ENCODE measurements at places on chromosomes 5 and 9.
A peak's percentile ranks its signal among the peaks of the same experiment; 100 is the strongest.

- no peak for DNase-seq
These were observed 86.0 kb downstream of the KDM4C start for GRCh38 chr9:6843742-6844141.

GRCh38 chr9:8677741-8678140 lies 878.2 kb upstream of the DMAC1 start:
- DNase-seq = no peak

DNA sequence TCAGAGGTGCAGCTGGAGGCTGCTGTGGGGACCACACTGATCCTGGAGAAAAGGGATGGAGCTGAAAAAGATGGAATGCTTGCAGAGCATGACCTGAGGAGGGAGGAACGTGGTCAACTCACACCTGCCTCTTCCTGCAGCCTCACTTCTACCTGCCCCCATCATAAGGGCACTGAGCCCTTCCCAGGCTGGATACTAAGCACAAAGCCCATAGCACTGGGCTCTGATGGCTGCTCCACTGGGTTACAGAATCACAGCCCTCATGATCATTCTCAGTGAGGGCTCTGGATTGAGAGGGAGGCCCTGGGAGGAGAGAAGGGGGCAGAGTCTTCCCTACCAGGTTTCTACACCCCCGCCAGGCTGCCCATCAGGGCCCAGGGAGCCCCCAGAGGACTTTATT lies 5.9 kb upstream of the SLC6A7 start:
- no peak for DNase-seq

- no peak for DNase-seq
These were observed 105.1 kb upstream of the CTSL start for GRCh38 chr9:87620731-87621322.

DNA sequence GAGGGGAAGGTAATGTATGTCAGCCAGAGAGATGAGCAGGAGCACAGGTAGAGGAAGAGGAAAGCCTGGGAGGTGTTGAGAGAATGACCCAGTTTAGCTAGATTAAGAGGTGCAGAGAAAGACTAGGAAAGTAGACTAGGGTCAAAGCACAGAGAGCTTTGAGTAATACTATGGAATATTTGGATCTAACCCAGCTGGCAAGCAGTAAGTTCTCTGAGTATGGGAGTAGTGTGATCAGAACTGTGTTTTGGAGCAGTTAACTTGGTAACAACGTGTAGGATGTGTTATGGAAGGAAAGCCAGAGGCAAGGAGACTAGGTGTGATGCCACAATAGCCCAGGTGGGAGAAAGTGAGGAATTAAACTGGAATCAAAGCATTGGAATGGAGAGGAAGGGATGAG lies 84.9 kb upstream of the PTGER4 start:
- DNase-seq = no peak

DNA sequence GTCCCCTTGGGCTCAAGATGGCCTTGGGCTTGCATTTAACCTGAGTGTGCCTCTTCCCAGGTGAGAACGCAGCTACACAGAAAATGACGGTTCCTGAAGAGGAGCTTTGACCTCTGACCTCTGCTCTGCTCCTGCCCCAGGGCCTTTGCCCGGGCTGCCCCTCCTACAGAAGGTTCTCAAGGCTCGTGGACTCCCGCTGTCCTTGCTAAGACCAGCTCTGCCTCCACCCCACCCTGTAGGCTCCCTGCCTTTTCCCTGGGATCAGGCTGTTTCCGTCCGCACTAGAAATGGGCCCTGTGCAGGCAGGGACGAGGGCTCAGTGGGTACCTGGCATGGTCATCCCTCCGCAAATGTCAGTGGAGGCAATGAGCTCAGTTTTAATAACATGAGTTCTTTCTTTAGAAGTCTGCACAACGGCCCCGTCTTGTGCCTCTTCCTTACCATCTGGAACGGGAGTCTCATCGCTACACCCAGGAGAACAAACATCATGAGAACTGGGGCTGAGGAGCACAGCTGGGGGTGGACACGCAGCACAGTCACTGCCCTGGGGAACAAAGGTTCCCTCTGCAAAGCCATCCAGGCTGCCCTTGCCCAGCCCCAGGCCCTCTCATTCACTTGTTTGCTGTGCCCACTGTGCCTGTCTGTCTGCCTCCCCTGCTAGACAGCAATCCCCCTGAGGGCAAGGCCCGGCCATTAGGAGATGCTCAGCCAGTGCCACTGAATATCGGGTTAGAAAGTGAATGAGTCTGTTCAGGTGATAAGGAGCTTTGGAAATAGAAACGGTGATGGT lies 26.7 kb upstream of the LPCAT1 start:
- no peak for DNase-seq

DNA sequence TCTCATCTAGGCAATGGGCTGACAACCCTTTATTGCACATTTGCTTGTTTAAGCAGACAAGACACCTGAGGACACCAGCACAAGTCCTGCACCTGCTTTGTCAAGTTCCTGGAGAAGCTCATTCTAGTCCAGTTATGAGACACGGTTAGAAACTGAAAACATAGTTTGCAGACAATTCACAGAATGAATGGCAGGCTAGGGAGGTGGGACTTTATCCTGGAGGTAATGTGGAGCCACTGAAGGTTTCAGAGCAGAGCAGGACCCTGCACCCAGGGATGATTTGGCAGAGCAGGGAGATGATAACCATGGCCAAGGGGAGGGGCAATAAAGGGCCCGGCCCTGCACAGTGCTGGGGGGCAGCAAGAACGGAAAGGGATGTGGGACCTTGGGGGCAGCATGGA lies 50.7 kb upstream of the SLC25A51 start:
- no peak for DNase-seq

GRCh38 chr5:77491783-77492652 lies at the start of gene WDR41:
Gene WDR41 (minus strand): TSS chr5:77492316. CDS start chr5:77492220, 96 bp downstream.
- DNase-seq = peak; percentile 77

- DNase-seq = no peak
These were observed 26.6 kb downstream of the DPYSL3 start for GRCh38 chr5:147483188-147483790.

DNA sequence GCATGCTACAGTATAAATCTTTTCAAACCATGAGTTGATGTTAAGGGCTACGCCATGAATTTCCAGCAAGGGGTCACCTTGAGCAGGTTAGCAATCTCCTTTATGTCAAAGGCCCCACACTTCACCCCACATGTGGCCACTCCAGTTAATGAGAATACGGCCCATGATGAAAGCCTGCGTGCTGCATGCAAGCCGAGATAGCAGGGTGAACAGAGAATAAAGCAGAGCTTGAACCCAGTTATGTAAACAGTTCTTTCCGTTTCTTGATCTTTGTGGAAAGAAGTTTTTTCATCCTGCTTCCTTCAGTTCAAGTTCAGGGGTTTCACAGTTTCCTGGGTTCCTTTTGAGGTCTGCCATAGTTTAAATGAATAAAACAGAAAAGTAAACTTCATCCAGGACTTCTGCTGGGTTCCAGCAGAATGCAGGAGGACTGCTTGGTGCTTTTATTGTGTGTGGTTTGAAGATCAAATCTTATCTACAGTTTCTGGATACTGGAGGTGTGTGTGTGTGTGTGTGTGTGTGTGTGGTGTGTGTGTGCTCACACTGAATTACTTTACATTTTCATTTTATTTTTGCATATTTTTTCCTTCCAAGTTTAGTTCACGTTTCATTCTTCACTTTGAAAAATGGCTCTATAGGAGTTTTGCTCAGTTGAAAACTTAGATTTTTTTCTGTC lies 87.1 kb downstream of the HMHB1 start:
- no peak for DNase-seq

DNA sequence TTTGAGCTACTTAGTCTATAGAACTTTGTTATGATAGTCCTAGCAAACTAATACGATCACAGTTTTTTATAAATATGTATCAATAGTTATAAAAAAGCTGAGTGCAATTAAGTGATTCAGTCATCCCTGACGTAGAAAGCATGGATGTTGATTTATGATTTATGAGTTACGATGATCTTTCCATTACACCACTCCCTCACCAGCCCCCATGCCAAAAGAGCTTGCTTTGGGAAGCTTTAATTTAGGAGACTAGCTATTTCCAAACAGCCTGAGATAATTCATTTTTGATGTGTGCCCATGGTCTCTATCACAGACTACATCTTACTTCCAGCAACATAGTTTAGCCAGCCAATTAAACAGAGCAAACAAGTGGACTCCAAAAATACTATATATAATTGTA lies 256.8 kb downstream of the GABRG2 start:
- no peak for DNase-seq

DNA sequence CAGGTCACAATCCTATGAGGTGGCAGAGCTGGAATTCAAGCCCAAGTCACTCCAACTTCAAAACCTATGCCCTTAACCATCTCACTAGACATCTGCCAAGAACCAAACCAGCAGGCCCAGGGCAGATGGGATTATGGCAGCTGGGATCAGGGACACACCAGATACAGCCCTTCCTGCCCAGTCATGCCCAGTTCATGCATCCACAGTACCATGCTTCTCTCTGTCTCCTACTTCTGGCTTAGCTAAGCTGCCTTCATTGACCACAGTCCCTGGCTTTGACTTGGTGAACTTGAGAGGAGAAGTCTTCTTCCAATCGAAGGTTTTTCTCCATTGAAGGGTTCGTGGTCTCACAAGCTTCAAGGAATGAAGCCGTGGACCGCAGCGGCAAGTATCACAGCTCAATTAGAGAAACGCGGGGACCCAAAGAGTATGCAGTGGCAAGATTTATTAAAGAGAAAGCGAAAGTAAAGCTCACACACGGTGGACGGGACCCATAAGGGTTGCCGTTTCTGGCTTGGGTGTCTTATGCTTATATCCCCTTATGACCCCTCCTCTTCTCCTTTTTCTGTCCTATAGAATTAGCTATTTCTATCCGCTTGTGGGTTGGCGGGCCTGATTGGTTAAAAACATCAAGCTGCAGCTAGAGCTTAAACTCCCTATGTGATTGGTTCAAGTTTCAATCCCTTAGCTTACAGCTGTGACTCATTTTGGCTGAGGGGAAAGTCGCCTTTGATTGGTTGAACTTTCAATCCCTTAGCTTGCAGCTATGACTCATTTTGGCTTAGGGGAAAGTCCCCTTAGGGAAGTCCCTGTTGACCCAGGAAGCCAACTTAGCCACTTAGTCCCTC lies 101.2 kb downstream of the TRIM36 start:
- no peak for DNase-seq

GRCh38 chr5:117892360-117892759 lies 1096.0 kb downstream of the DTWD2 start:
- no peak for DNase-seq

DNA sequence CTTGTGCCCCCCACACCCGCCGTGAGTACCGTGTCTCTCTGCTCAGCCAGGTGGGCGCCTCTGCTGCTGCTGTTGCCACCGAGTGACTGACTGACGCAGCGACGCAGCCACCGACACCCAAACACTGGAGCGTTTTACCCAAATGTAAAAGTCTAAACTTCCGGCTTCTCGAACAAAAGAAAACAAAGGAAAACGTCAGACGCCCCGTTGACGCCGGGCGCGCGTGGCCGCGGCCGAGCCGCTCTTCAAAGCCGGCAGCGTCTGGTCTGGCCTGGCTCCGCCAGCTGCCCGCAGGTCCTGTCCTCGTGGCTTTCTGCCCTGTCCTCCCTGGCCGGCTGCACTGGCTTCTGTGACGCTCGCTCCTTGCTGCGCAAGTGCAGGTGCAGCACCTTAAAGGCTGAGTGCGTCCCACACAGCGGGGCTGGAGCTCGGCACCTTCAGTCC lies 41.4 kb upstream of the CLPTM1L start:
- peak; percentile 52 for DNase-seq

DNA sequence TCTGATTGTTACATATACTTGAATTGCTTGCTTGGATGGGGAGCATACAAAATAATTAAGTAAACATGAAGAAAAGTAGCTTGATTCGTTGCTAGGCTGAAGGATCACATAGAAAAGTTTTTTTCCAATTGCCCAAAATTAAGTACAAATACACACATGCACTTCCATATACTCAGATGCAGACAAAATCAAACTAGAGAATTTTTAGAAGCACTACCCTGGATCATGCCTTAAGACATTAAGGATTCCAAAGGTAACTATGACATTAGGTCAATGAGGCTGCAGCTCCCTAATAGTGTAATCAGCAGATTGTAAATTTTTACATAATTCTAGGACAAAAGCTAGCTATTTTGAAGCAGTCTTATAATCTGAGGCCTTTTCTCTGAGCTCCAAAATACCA lies 216.9 kb upstream of the TMEM161B start:
- DNase-seq = no peak

DNA sequence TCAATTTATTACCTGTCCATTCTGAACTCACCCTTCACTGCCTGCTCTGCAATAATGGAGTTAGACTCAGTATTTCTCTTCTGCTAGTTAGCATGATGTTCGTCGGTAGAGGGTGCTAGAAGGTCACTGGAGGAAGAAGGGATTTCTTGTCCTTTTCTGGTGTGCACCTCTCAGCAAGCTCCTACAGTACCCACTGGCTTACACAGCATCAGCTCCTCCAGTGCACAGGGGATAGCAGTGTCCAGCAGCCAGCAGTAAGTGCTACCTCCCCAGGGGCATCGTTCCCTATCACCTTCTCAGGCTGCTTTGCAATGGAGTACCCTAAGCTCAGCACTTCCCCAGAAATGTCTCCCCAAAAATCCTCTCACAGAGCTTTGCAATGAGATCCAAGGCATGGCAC lies 45.9 kb upstream of the APC start:
- DNase-seq = no peak

DNA sequence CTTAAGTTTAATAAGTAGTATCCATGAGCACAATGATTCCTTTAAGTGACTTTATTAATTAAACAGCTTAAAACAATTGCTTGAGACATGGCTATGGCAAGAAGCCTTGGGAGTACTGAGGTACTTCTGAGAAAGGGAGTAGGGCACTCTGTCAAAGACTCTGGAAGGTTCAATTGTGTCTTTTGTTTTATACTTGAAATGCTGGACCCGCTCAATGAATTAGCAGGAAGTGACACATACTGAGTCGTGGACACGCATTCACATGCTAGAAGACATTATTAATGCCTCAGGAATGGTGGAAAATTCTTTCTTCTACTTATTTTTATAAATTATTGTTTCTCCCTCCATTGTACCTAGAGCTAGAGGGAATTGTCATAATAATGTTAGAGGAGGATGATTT lies 347.3 kb upstream of the ZNF608 start:
- no peak for DNase-seq

- no peak for DNase-seq
These were observed 85.0 kb upstream of the HRH2 start for GRCh38 chr5:175572886-175573285.

DNA sequence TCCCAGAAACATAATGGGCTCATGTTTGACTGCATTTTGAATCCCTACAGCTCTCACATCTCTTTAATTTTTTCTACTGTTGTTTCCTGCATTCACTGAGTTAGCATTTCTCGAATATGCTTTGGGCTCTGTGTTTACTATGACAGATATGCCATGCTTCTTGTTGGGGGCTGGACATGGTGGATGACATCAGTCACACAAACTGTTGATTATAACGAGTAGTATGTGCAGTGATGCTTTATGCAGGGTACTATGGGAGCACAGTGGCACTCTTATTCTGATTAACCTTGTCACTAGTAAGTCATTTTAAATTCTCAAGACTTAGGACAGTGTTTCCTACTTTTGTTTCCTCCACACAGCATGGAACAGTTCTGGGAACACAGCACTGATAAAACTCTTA lies 295.4 kb upstream of the ZNF608 start:
- DNase-seq = no peak

DNA sequence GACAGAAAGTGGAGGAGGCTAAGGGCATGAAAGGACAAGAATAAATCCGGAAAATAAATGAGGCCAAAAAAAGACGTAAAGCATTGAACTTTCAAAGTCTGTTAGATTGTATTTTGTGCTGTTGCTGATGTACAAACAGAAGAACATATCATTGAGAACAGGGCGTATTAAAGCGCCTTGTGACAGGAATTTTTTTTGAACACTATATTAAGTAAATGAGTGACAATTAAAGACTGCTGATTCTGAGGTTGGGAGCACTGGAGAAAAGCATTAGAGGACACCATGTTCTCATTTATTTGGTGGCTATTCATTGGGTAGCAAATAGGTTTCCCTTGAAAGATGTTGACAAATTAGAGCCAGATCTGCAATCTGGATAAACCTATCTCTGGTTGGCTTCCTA lies 137.3 kb upstream of the SGCD start:
- no peak for DNase-seq

Data from activated CD8-positive, alpha-beta memory T cell treated with anti-CD3 and anti-CD28 coated beads for 1 hour (primary cell).